Right ventricle myocardium superior (tissue), 1 donor: ENCODE measurements at places on chromosomes 6 and 20.

DNA sequence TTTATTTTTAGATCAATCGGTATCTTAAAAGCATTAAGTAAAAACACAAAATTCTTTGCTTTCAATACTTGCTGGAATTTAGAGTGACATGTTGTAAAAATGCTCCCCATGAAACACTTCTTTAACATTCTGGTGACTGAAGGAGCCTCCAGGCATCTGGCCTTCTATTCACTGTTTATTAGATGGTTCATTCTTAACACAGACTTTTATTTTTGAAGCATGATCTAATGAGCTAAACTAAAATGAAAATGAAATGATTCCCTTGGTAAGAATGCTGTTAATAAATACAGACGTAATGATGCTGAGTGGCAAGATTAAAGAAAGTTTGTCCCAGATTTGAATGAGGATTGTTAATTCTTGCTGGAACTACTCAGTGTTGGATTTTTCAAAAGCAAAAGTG is 698.4 kb downstream of the TENT5A start:
- no peak for DNase-seq

DNA sequence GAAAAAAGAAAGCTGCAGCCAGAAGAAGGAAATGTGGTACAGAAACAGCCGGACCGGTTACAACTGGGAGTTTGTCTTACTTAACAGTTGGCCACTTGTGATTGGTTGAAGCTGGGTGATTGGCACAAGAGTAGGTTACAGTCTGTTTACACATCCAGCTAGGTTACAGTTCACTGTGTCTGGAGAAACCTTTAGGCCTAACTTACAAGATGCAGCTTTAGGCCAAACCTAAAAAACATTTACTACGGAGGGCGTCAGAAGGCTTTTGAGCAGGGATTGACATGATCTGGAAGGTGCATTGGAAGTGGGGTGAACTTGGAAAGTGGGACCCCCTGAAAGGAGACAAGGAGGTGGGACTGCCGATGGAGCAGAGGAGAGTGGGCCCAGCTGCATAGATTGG is 122.3 kb downstream of the BANF2 start:
- DNase-seq = no peak

GRCh38 chr6:146260886-146261285 is 232.0 kb downstream of the GRM1 start:
- no peak for DNase-seq

DNA sequence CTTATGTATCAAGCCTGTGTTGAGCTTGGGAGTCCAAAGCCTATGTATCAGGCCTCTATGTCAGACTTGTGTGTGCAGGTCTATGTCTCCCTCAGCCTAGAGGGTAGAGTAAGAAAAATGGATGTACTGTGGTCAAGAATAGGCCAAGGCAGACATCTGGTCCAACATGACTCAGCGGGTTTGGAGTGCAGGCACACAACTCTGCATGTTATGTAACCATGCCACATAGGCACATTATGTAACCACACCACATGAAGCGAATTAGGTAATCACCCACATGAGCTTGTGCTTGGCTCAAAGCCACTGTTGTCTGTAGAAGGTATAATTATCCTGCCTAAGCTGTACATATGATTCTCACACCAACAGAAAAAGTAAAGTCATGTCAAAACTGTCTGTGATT is 1190.5 kb upstream of the EYS start:
- DNase-seq = no peak

- no peak for DNase-seq
These were observed 952.6 kb upstream of the MAP3K7 start for GRCh38 chr6:91539456-91539855.

DNA sequence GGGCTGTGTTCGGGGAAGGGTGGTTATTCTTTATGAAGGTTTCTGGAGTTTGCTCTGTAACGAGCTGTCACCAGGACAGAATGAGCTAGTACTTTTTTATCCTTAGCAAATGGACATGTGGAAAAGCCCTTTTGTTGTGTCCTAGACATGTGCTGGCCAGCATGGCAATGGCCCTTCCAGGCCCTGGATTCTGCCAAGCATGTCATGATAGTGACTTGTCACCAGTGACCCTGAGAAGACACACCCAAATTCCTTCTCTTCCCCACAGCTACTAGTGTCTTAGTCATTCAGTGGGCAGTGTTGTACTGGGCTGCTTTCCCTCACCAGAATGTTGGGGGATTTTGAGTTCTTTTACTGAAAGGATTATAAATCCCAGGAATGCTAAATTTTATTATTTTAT is 74.0 kb upstream of the XRN2 start:
- DNase-seq = no peak

DNA sequence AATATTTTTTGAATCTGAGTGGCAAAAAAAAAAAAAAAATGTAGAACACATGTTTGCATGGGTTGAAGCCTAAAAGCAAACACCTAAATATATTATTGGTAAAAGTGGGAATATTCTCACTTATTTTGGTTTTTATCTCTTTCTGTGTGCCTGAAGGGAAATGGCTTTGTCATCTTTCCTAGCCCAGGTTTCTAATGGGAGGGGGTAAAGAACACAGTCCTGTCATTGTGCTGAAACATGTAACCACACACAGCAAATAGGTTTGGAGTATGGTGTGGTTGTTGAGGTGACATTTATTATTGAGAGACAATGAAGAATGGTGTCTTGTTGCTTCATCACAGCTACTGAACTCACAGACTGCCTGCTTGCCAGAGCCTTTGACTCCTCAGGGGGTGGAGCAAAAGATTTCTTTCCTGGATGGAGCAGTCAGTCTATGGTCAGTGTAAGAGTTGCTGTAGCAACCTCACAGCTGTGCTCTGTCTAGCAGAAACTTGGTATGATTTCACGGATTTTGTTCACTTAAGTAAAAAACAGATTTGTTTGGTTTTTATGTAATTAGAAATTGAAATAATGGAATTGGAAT is 70.2 kb downstream of the CEP57L1 start:
- no peak for DNase-seq

DNA sequence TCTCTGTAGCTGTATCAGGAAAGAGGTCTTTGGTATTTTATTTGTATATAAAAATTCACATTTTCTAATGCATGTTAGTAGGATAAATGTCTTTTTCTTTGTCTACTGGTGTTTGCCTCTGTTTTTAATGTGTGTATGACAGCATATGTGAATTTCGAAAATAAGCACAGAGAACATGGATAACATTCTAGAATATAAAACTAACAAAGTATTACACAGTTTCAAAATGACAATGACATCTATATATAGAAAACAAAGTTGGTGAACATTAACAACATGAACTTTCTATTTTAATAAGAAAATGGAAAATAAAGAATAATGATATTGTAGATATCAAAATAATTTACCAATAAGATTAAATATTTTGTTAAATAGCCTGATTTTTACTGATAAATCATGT is 608.0 kb downstream of the COL12A1 start:
- DNase-seq = no peak

DNA sequence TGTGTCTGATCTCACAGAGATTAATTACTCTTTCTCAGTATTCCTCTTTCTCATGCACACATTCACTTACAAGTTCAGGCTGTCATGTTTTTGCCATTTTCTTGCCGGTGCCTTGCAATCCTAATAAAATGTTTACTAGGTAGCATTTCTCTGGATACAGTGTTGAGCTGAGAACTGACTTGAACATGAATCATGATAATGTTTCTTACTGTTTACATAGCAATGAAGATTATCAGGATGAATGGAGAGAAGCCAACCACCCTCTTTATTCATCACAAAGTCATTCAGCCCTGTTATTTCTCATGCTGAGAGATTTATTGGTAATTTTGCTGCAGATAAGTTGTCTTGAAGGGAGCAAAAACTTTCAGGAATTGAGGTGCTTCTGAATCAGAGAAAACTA is 185.5 kb upstream of the ECI2 start:
- no peak for DNase-seq

GRCh38 chr6:119077391-119077642 is 1.1 kb downstream of the FAM184A start:
- no peak for DNase-seq

DNA sequence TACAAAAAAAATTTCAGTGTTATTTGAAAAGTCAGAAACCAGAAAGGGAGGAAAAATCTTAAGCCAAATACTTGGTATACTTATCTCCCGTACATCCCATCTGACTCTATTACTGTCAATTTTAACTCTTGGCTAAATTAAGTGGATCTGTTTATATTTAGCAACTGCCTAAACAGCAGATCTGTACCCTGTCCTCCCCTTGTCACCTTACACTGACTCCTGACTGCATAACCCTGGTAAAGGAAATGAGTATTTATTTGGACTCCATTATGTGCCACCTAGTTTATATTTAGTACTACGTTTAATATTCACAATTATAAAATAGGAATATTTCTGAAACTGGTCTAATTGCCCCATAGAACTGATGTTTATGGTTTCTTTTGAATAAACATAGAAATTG is 730.2 kb upstream of the GJE1 start:
- no peak for DNase-seq

- peak; percentile 64 for DNase-seq
These were observed 129.9 kb downstream of the LPA start for GRCh38 chr6:160534050-160534696.

DNA sequence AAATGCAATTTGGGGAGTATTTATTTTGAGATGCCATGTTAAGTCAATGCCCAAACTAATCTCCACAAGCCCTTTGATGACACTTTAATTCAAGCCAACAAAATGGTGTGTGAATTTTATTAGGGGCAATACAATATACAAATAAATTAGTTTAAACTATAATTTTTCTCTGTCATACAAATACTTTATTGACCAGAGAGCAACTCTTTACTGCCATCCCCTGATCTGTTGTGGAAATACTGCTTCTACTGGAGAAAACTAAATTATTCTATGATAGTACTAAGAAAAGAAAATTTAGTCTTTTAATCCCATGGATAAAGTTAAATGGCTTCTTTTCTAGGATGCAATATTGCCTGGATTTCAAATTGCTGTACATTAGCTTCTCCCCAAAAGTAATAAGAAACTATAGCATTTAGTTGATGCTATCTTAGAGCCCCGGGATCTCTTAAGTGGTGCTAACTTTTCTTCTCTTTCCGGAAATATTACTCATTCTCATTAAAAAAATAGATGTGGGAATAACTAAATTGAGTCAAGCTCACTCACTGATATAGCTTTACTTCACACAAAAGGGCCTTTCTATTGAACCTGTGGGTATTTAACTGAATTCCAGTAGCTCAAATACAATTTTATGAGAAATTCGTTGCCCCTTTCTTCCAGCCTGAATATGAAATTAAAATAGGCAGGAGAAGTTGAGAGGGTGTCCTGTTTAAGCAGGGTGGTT is 49.2 kb downstream of the SMPDL3A start:
- DNase-seq = no peak

GRCh38 chr6:48176645-48177308 is 65.8 kb upstream of the PTCHD4 start:
- no peak for DNase-seq

DNA sequence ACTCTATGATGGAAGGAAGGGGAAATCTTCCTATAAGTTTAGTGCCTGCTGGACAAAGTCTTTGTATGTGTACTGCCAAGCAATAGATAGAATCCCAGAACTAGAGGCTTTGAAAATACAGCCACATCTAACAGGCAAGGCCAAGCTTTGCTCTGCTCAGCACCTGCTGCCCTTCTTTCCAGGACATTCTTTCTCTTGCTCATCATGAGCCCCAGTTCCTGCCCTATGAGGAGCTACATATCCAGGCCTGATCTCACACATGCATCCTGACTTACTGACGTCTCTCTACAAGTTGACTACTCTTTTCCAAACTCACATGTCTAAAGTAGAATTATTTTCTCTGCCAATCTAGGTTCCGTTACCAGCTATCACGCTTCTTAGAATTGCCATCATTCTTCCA is 64.5 kb upstream of the ENPP5 start:
- DNase-seq = no peak

DNA sequence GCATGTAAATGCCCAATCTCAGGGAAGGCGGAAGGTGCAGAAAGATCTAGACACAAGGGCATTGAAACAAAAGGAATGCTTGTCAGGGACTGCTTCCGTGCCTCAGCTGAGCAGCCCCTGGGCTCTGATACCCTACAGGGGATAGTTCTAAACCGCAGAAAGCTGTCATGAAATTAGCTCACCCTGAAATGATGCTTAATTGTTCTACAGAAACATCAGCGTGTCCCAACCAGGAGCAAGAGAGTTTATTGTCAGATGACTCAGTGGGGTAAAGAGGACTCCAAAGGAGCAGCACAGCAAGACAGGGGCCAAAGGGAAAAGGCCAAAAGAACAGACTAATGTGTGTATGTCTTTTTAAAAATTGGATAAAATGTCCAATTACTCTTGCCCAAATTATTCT is 258.4 kb upstream of the JARID2 start:
- no peak for DNase-seq

DNA sequence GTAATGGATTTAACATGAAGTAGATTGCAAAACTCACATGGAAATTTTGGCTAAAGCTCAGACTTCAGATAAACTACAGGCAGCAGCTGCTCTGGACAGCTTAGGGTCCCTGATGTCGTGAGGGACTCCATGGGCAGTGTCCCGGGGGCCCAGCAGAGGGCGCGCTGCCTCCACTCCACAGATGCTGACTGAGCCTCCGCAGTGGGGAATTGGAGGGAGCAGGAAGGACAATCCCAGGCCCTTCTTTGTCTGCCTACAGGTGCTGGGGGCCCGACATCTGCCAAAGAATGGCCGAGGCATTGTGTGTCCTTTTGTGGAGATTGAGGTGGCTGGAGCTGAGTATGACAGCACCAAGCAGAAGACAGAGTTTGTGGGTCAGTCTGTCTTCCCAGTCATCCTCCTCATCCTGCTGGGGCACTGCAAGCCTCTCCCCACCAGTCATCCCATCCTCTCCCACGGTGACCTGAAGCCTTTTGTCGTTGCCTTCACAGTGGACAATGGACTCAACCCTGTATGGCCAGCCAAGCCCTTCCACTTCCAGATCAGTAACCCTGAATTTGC is 35.9 kb downstream of the PLCG1 start:
- DNase-seq = peak; percentile 93

DNA sequence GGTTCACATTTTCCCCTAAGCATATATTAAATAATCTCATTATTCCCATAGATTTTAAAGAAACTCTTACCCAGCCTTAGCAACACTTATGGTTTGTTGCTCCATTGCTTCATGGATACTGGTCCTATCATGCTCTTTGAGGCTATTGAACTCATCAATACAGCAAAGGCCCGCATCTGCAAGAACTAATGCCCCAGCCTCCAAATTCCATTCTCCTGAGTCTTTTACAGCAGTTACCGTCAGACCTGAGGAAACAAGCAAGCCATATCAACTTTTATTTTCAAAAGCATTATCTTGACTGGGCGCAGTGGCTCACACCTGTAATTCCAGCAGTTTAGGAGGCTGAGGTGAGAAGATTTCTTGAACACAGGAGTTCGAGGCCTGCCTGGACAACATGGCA is 37.7 kb upstream of the ASF1A start:
- DNase-seq = no peak

DNA sequence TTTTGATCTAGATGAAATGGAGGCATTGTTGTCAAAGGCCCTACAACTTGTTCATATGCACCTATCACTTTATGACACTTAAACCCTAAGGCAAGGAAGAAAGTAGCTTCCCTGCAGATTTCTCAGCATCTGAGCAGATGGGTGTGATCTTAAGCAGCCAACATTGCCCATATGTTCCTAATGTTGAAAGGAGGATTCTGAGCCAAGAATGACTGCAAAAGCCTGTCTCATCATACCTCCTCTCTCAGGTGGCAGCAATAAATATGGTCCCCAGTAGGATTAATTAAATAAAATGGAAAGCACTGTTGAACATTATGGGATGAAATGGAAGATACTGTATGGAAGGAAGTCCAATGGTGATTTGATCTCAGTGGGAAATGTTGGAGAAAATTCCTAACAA is 538.1 kb upstream of the MAN1A1 start:
- no peak for DNase-seq
